ENCODE measurements at places on chromosomes 12 and 14. TPM values are rescaled to one million over a fixed set of nuclear protein-coding genes. Genes with fewer than 3 reads are reported as not detected.

HSPB8 gene
- total RNA-seq: 19.9 TPM

DNA sequence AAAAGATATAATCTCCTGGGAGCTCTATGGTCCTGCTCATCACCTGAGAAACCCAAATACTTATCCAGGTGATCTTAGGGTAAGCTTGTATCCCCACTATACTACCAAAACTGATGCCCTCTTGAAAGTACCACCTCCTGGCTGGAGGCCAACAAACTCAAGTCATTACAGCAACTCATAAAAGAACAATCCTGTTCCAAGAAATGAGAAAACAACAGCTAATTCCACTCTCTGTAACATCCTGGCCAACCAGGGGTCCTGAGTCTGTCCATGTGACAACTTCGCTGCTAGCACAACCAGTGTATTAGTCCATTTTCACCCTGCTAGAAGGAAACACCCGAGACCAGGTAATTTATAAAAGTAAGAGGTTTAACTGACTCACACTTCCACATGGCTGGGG is 190.0 kb upstream of the BMP4 start:
- peaks cover 24% of the 10 kb centered on the region for H3K4me1 ChIP-seq
- no peaks in the 10 kb centered on the region for H3K36me3 ChIP-seq
- H3K4me3 ChIP-seq: no peak overlapping the region
- DNase-seq: no peak
- H3K27ac ChIP-seq: peak overlapping the region; percentile 57

DNA sequence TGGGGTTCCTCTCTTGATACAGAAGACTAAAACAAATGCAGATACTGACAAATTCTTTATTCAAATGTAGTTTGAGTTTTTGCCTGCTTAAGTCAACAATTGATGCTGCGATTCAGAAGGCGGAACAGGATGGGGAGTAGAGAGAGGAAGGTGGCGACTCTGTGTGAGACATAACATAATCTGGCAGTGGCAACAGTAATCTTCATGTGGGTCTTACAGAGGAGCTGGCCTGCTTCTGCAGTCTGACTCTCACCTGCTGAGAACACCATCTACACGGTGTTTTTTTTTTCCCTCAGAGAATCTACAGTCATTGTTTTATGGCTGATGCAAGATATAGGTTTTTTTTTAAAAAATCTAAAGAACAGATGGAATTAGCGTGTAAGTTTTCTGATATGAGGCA is 10.1 kb downstream of the CCDC92 start:
- DNase-seq: no peak
- peaks cover 34% of the 10 kb centered on the region for H3K4me1 ChIP-seq
- H3K36me3 ChIP-seq: peaks cover 4% of the 10 kb centered on the region
- no peaks in the 10 kb centered on the region for H3K27me3 ChIP-seq
- H3K27ac ChIP-seq: no peak overlapping the region

RNASE3 gene
- total RNA-seq: not detected

- H3K4me1 ChIP-seq: peaks cover 35% of the 10 kb centered on the region
- DNase-seq: peak; percentile 9
- peaks cover 7% of the 10 kb centered on the region for H3K36me3 ChIP-seq
- no peak overlapping the region for H3K4me3 ChIP-seq
- peaks cover 3% of the 10 kb centered on the region for H3K27me3 ChIP-seq
These were observed 124.2 kb downstream of the DENND5B start for GRCh38 chr12:31466768-31467167.

PLEKHG7 gene
- total RNA-seq: not detected

ESPL1 gene
- total RNA-seq: 14.4 TPM

All from HFFc6 (cell line).